ENCODE measurements at places on chromosomes 1 and 21.

- no peak for DNase-seq
Observed at GRCh38 chr1:69376408-69376807, 191.3 kb upstream of the LRRC7 start.

DNA sequence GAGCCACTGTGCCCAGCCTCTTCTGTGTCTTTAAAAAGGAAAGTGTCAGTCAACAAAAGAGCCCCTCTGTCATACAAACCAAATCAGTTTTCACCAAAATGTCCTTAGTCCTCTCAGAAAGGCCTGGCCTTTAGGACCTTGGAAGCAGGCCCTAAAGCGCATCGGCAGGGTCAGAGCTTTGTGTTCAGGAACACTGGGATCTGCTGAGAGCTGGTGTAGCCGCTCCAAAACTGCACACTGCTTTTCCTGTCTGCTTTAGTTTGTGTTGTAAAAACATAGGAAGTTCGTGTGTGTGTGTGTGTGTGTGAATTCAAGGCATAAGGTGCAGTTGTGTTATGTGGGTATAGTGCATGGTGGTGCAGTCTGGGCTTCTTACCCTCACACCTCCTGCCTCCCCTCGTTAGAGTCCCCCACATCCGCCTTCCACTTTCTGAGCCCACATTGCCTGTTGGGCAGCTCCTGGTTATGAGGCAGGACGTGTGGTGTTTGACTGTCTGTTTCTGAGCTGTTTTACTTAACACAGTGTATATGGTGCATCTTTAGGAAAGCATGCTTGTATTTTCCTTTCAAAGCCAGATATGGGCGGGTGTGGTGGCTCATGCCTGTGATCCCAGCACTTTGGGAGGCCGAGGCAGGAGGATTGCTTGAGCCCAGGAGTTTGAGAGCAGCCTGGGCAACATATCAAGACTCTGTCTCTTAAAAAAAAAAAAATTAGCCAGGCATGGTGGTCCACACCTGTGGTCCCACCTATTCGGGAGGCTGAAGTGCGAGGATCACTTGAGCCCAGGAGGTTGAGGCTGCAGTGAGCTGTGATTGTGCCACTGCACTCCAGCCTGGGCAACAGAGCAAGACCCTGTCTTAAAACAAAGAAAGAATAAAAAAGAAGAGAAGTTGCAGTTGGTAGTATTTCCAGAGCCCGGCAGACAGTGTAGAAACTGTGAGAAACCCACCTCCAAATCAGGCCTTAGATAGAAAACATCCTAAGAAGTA is 12.4 kb downstream of the IBA57 start:
- DNase-seq = peak; percentile 68

DNA sequence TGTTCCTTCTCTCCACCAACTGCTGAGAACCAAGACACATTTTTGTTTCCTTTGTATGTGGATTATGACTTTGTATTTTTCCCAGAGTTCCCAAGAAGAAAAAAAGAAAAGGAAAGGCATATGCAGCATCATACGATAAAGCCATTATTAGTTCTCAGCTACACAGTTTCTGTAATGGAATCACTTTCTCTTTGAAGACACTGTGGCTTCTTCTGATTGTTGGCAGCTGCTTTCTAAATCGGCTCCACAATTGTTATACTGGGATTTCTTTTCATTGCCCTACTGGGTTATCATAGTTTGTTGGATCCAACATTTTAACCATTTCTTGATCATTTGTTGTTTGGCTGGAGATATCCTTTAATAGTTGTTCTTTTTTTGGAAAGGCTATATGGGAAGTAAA is 89.5 kb upstream of the HIVEP3 start:
- DNase-seq = no peak

DNA sequence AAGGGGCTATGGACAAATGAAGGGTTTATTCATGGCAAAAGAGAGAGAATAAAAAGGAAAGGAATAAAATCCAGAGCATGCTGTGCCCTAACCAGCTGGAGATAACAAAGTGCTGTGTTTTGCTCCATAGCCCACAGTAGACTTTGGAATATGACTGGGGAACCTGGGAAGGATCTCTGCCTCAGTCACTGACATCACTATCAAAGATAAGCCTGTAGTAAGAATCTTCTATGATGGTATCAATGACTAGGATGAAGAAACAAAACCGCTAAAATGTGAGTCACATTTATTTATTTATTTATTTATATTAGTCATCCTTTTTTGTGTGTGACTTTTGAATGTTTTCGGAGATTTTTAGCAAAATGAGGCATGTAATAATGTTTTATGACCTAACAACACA is 56.3 kb downstream of the NVL start:
- DNase-seq = no peak

GRCh38 chr1:2466958-2467554 is 9.0 kb upstream of the PLCH2 start:
- DNase-seq = no peak

DNA sequence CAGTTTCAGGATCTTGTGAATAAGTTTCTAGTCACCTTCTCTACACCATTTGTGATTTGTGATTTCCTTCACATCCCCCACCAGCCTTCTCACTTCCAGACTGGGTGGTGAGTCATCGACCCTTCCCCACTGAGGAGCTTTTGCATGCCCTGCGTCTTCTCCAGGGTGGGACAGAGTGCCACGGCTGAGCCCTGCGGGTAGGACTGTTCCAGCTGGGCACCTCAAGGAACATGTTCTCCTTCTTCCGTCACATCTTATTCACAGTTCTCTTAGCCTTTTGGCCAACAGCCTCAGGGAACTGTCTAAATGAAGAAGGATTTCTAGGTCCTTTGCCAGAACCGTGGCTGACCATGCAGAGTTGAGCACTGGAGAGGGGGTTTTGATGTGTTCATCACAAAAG is 116.5 kb downstream of the TMEM53 start:
- no peak for DNase-seq

Data from hematopoietic multipotent progenitor cell treated with erythropoietin and hydrocortisone succinate and interleukin-3 and kit ligand, for 17 days (in vitro differentiated cells).